ENCODE measurements at places on chromosomes 4 and X. TPM values are rescaled to one million over a fixed set of nuclear protein-coding genes. Genes with fewer than 3 reads are reported as not detected.

The CT55 gene
- not detected for total RNA-seq

The TMSB15A gene
- total RNA-seq, result not detected

The ZFP42 gene
- not detected for total RNA-seq

The IGFBP7 gene
- not detected for total RNA-seq

The CXorf49 gene
- total RNA-seq, result not detected

The KCND1 gene
- 2.6 TPM for total RNA-seq

The PPP4R3C gene
- total RNA-seq, result not detected

The DNASE1L1 gene
- 30.8 TPM for total RNA-seq

The FAM156A gene
- total RNA-seq, result 7.2 TPM

The MGAT4D gene
- total RNA-seq, result not detected

The CXXC4 gene
- not detected for total RNA-seq

The MAGEB4 gene
- not detected for total RNA-seq

The SULT1E1 gene
- total RNA-seq, result not detected

The GUCY1A1 gene
- total RNA-seq, result 6.1 TPM

The AKAP17A gene
- total RNA-seq, result 66.6 TPM

The MAMLD1 gene
- total RNA-seq, result 22.9 TPM

The PRKG2 gene
- not detected for total RNA-seq

The LIMCH1 gene
- not detected for total RNA-seq

The CT45A2 gene
- not detected for total RNA-seq

The PAGE5 gene
- not detected for total RNA-seq

The ARHGAP4 gene
- 218 TPM for total RNA-seq

The SOX3 gene
- not detected for total RNA-seq

The COL4A5 gene
- total RNA-seq, result not detected

The HSD17B13 gene
- not detected for total RNA-seq

The XKRX gene
- not detected for total RNA-seq

The MAP7D2 gene
- total RNA-seq, result 16.6 TPM

The ETNPPL gene
- not detected for total RNA-seq

The HPGDS gene
- not detected for total RNA-seq

The AKAP4 gene
- not detected for total RNA-seq

The COX7B2 gene
- total RNA-seq, result not detected

The PGAM4 gene
- not detected for total RNA-seq

The GPR34 gene
- not detected for total RNA-seq

The RASSF6 gene
- 2.9 TPM for total RNA-seq

The FIP1L1 gene
- total RNA-seq, result 95.0 TPM

The PFKFB1 gene
- 0.25 TPM for total RNA-seq

The VCX3B gene
- total RNA-seq, result not detected

The KLHL15 gene
- total RNA-seq, result 23.7 TPM

The PHEX gene
- total RNA-seq, result 1.3 TPM

The CXCL11 gene
- total RNA-seq, result not detected

The SYN1 gene
- not detected for total RNA-seq

The FOXR2 gene
- total RNA-seq, result not detected

The SMIM10 gene
- total RNA-seq, result not detected

The GAGE2A gene
- total RNA-seq, result not detected

The HSFX4 gene
- not detected for total RNA-seq

The MAGEA2B gene
- not detected for total RNA-seq

The EXOC1L gene
- not detected for total RNA-seq

The F8A2 gene
- total RNA-seq, result not detected

The CT45A10 gene
- not detected for total RNA-seq

The PLK4 gene
- 31.2 TPM for total RNA-seq

The F8A3 gene
- total RNA-seq, result 4.5 TPM

The AVPR2 gene
- total RNA-seq, result not detected

The PROM1 gene
- total RNA-seq, result 0.14 TPM

Measured in Karpas-422 (cell line).